HEK293T (cell line): ENCODE measurements at places on chromosomes 5 and 9.

DNA sequence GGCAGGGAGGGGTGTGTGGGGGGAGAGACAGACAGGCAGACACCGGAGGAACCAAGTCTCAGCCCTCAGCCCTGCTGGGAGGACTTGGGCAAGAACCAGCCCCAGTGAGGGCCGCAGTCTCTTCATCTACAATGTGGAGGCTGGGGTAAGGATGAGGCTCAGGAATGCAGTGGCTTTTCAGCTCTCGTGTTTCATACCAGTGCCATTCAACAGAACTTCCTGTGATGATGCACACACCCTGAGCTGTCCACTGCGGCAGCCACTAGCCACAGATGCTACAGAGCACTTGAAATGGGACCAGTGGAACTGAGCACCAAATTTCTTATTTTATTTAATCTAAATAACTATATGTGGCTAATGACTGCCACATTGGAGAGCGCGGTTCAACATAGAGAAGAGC, 10.7 kb downstream of the CAMK2A start:
- no peak for DNase-seq

- no peak for DNase-seq
Measured at GRCh38 chr5:159768243-159768642, 148.0 kb upstream of the ADRA1B start.

DNA sequence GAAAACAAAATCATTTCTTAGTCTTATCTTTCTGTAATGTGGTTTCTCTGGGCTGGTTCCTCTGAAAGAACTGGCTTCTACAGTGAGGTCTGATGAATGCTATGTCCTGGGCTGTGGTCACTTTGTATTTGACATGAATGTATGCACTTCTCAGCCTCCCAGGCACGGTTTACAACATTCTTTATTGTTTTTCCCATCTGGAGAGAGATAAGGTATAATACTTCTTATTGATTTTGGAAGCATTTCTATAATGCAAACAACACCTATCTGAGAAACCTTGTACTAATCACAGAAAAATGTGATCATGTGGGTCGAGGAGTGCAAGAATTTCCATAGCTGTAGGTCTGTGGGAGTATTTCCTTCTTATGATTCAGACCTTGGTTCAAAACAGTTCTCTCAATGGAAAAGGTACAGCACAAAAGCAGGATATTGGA, 46.9 kb downstream of the ACTBL2 start:
- DNase-seq, result no peak

DNA sequence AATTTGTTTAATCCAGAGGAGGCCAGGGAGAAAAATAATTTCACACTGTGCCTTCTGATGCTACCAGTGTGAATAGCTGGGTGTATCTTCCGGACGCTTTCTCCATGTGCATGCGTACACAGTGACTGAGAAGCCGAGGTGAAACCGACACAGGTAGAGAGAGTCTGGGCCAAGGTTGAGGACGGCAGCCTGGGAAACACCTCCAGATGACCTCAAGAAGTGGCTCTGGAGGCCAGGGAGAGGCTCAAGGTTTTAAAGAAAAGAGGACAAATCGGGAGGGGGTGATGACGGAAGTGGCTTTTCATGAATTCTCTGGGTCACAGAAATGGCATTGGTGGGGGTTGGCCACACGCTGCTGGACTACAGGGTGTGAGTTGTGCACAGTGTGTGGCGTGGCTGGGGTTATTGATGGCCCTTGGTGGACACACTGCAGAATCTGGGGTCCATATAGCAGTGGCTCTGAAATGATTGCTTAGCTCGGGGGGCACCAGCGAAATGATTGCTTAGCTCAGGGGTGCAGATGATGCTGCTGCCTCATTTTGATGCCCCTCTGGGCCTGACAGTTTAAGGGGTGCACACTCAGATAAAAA, 34.1 kb upstream of the LRRC14B start:
- DNase-seq, result no peak
